ENCODE measurements at places on chromosomes 5 and 9.

- DNase-seq, result no peak
Observed at GRCh38 chr9:128833696-128834095, 4.1 kb upstream of the SPOUT1 start.

DNA sequence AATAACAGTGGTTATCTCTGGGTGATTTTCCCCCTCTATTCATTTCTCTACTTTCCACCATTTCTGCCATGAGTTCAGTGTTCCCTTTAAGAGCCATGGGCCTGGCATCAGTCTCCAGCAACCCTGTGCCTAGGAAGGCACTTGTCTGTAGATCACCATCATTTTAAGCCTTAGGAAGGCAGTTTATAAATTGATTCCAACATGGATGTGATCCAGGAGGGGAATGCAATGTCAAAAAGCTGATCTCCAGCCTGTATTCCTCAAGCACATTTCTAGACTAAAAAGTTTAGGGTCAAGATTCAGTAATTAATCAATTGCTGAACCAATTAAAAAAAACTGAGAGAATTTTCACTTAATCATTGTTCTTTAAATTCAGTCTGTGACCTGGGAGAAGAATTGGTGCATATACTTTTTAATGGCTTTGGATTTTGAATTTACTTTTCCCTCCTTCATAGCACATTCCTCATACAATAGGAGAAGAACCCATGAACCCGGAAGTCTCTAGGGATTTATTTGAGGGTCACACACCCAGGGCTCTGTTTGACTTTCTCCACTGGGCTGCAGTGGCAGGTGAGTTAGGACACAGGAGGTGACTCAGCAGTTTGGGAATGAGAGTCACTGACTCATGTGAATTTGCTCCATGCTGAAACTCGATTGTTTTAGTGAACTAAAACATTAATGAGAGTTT is 6.1 kb upstream of the ERMP1 start:
- DNase-seq, result no peak

DNA sequence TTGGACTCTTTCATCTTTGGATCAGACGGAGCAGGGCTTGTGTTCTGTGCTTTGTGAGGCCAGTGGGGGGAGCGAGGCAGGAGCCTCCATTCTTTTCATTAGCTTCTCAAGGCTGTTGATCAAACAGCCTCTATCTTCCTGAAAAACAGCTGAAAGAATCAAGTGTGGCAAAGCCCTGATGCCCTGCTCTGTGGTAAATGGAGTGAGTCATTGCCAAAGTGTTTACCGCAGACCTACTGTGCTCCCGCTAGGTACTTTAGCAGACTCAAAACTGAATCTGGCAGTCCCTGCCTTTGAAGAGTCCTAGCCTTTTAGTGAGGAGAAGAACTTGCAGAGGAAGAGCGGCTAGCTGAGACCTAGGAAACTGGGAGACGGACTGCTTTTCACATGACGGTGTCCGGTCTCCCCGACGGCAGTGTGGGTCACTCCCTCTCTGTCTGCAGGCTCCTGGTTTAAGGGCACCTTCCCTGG is 3.3 kb downstream of the ANKRD33B start:
- DNase-seq, result no peak

DNA sequence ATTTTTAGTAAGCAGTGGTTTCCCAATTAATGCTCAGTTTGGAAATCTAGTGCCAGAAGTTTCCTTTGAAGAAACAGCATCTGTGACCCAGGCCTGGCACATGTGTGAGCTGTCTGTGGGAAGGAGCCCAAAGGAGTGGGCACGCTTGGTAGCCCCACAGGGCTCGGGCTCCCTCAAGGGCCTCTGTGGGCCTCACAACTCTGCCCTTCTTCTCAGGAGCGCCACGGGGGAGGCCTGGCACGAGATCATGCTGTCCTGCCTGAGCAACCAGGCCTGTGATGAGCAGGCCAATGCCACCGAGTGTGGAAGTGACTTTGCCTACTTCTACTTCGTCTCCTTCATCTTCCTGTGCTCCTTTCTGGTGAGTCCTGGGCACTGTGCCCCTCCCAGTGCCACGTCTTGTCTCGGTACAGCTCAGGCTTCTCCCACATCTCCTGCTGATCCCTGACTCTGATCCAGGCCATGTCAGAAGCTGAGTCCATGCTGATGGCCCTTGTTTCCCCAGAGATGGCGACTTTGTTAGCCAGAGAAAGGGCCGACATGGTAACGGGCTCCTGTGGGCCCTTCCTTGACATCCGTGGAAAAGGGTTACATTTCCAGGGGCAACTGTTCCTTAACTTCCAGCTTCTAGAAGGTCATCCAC is 200.4 kb downstream of the CACNA1B start:
- DNase-seq, result no peak

GRCh38 chr9:112670991-112671625 is 46.8 kb downstream of the INIP start:
- no peak for DNase-seq

- DNase-seq, result peak; percentile 30
Observed at GRCh38 chr5:139543423-139543991, 17.6 kb upstream of the UBE2D2 start.

DNA sequence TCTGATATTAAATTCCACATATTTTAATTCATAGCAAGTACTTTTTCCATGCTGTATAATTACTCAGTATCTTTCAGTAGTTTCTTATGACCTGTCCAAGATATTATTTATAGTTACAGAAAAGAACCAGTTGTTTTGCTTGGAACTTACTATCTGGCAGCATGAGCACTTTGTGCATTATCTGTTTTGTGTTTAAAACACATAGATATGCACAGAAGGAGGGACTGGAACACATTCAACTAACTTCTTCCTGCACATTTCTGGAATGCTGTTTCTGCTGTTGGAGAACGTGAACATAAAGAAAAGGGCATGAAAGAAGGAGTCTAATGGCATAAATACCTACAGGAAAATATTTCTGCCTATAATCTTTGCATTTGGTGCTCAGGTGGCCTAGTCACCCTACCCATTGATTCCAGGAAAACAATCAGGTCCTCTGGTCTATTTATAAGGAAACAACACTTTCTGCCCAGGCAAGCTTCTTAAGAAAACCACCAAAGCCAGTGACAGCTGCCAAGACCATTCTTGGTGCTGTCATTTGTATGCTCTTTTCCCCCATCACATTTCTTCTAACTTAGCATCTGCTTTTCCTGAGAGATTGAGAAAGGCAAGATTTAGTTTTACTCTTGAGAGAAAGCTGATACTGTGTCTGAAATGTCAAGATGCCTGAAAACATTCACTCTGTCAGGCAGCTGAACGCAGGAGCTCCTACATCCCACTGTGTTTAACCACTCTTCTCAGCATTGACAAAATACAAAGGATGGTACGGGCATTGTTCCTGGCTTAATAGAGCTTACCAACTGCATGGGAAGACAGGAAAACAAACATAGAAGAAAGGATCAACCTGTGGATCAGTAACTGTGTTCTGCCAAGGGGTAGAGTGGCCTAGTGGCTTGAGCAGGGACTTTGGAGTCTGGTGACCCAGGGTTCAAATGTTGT is 40.3 kb downstream of the RAB3C start:
- no peak for DNase-seq

DNA sequence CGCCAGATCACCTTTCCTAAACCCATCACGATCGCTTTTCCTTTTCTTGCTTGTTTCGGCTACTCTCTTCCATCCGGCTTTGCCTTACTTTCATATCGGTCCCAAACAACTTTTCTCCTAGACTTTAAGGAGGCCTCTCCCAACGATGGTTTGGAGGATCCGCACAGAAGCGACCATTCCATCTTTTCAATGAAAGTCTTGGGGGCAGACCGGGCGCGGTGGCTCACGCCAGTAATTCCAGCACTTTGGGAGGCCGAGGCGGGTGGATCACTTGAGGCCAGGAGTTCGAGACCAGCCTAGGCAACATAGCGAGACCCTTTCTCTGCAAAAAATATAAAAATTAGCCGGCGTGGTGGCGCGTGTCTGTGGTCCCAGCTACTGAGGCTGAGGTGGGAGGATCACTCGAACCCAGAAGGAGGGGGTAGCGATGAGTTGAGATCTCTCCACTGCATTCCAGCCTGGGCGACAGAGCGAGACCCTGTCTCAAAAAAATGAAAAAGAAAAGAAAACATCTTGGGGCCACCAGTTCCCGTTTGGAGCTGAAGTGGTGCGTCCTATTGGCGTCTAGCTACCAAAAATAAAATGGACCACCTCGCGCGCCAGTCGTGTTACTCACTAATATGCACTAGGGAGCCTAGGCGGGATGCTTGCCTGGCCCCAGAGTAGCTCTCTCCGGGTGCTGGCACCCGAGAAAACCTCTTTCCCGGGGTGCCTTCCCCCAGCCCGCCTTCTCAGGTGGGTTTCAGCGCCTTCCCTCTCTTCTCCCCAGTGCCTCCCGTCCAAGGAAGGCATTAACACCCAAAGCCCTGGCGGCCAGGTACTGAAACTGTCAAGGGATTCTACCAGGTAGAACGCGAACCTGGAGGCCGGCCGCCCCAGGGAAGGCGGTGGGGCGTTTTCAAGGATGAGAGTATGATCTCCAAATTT is 800 bp upstream of the AP3B1 start:
- DNase-seq, result peak; percentile 6

- no peak for DNase-seq
Observed at GRCh38 chr5:160097991-160098390, 21.3 kb downstream of the PWWP2A start.

- DNase-seq, result no peak
Observed at GRCh38 chr5:149740866-149741459, 10.9 kb downstream of the PPARGC1B start.

DNA sequence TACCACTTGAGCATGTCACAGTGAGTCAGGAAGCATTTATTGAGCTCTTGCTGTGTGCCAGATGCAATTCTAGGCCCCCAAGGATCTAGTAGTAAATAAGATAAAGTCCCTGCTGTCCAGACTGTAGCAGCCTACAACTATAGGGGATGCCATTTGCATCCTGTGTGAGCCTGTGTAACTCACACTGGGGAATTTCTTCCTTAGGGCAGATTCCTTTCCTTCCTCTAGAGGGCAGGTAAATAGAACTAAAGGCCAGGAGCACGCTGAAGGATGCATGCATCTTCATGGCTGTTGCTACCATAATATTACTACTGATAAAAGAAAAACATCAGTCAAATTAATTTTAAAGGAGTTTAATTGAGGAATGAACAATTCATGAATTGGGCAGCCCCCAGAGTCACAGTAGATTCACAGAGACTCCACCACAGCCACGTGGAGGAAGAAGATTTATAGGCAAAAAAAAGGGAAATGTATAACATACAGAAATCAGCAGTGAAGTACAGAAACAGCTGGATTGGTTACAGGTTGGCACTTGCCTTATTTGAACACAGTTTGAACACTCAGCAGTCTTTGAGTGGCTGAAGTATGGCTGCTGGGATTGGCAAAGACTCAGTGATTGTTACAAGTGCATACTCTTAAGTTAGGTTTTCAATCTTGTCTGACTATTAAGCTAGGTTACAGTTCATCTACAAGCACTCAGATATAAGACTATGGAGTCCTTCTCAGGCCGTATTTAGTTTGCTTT is 98.9 kb downstream of the ACTL7B start:
- no peak for DNase-seq

DNA sequence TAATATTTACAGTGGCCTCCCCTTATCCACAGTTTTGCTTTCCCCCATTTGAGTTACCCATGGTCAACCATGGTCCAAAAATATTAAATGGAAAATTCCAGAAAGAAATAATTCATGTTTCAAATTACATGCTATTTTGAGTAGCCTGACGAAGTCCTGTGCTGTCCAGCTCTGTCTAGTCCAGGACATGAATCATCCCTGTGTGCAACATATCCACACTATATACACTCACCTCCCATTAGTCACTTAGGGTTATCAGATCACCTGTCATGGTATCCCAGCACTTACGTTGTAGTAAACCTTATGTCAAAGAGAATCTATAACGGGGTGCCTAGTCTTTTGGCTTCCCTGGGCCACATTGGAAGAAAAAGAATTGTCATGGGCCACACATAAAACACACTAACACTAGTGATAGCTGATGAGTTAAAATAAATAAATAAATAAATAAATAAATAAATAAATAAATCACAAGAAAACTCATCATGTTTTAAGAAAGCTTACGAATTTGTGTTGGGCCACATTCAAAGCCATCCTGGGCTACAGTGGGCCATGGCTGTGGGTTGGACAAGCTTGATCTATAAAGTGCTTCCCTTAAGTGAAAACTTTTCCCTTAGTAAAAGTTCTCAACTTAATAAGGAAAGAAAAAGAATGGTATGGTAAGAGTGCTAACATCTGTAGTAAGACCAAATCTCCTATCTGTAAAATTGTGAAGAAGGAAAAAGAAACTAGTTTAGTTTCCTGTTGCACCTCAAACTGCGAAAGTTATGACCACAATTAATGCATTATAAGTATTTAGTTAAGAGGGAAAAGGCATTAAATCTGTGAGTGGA is 15.9 kb upstream of the OMD start:
- DNase-seq, result no peak

DNA sequence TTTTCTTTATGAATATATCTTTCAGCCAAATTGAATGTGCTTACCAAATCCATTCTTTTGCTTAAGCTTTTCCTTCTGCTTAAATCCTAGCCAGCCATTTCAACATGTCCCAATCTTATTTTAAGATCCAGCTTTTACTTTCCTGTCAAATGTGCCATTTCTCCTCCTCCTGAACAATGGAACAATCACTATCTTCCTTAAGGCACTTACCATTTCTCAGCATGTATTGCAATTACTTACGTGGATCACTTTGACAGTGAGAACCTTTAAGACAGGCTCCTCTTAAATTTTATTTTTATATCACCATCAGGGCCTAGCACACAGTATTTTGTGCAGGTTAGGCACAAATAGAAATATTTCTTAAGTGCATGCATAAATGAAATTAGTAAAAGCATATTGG is 4.4 kb upstream of the CDO1 start:
- DNase-seq, result no peak

DNA sequence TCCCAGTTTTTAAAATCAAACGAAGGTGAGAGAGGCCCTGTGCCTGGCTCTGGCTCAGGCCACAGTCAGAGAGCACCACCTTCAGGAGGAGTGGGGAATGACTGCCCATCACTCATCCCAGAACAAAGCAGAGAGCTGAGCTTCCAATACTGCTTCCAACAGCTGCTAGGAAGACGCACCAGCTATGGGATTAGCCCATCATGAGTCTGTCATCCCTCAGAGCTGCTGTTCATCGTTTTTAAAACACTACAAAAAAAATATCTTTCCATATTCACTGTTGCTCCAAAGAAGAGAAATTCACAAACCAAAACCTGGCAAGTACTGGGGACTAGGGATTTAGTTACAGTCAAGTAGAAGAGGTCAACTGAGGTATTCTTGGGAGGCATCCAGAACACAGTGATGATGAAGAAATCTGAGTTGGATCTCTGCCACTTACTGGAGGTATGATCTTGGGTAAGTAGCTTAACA is 102.4 kb downstream of the CDK5RAP2 start:
- DNase-seq, result no peak

DNA sequence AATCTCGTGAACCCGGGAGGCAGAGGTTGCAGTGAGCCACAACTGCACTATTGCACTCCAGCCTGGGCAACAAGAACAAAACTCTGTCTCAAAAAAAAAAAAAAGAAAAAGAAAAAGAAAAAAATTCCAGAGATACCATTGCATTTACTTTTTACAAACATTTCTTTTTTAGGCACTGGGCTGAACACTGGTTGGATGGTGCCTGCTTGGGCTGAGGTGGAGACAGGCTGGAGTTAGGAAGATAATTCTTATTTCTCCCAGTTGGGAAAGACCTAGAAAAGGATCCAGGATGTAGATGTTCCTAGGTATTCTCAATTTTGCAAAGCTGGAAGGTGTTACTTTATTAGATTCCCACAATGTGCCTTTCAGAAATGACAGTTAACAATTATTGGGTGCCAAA is 49.9 kb upstream of the JMY start:
- no peak for DNase-seq
